ENCODE measurements at places on chromosomes 1 and 21. TPM values are rescaled to one million over a fixed set of nuclear protein-coding genes. Genes with fewer than 3 reads are reported as not detected.

Gene AQP10
- not detected for total RNA-seq

Gene FCGR2B
- total RNA-seq, result not detected

DNA sequence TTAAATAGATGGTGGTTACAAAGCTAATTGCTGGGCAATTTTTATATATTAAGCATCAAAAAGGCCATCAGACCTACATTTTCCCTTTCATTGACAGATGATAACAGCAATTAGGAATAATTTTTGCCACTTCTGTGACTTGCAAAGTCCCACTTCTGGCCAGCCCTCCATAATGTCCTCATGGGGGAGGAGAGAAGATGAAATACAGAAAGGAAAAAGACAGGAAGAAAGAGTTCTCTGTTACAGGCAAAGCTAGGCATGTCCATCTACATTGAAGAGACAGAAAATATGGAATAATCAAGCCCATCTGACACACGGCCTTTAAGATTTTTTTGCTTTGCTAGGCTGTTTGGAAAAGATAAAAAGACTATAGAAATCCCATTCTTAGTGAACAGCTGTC, 108.0 kb downstream of the ENAH start:
- H3K27me3 ChIP-seq, result no peaks in the 10 kb centered on the region
- peaks cover 49% of the 10 kb centered on the region for H3K4me1 ChIP-seq
- DNase-seq, result no peak
- H3K27ac ChIP-seq, result peak overlapping the region; percentile 55
- H3K36me3 ChIP-seq, result peaks cover 7% of the 10 kb centered on the region
- no peak overlapping the region for H3K4me3 ChIP-seq

DNA sequence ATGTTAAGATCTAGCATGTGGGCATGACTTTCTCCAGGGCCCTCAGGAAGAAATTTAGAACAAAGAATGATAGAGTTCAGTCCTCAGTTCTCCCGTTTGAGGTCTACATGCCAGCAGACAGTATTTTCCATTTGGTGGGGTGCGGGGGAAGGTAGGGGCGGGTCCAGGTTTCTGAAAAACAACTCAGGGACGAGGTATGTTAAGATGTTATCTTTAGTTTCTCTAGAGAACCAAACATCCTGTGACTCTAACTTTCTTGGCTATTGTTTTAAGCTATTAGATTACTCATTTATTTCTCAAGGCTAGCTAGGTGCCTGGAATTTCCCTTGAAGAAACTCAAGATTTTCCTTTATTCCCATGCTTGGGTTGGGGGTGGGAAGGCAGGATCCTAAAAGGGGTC, 42.3 kb upstream of the SYT14 start:
- no peak overlapping the region for H3K27ac ChIP-seq
- H3K4me3 ChIP-seq, result no peak overlapping the region
- no peak for DNase-seq
- H3K27me3 ChIP-seq, result no peaks in the 10 kb centered on the region
- H3K4me1 ChIP-seq, result peaks cover 9% of the 10 kb centered on the region

DNA sequence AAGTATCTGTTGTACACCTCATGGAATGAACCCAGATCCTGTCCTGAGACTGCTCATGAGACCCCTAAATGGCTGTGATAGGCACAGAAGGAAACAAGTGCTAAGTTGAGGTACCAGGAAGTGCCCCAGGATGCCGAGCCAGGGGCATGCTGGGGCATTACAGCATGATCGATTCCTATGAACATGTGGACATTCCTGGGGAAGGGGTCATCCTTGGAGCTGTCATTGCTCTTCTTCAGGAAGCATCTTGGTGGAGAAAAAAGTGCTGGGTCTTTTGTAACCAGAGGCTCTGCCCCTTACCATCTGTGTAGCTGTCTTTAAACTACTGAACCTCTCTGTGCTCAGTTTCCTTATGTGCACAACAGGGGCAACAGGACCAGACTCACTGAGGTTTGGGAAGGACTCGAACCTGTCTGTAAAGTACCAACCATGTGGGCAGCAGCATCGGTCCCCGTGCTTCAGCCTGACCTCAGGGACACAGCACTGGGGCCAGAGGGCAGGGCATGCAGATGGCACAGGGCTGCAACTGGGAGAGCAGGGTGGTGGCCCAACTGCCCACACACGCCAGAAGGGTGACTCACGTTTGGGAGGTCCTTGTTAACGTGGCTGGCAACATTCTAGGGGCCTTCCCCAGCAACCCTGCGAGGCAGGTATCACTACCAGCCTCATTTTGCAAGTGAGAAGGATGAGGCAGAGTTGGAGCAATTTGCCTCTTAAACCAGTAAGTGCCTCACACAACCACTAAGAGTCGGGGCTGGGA, 142.3 kb upstream of the EDN2 start:
- H3K27me3 ChIP-seq, result no peaks in the 10 kb centered on the region
- peaks cover 55% of the 10 kb centered on the region for H3K4me1 ChIP-seq
- peak; percentile 68 for DNase-seq
- H3K27ac ChIP-seq, result no peak overlapping the region

DNA sequence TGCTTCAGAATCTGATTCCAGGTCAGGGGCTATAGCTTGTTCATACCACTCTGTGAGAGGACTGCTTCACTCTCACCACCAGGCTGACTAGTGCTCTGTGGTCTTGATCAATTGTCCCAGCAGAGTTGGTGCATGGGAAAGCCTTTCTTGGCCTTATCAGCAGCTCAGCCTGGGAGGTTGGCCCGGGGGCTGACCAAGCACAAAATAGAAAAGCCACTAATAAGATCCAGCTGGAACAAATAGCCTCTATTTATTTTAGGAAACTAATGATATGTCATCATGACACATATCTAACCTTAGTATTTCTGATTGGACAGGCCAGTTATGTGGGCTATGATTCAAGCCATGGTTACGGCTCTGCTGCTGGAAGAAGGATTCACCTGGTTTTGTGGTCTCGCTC, 134.2 kb downstream of the GDAP2 start:
- DNase-seq, result no peak
- H3K4me1 ChIP-seq, result peaks cover 10% of the 10 kb centered on the region
- H3K27me3 ChIP-seq, result no peaks in the 10 kb centered on the region
- H3K27ac ChIP-seq, result no peak overlapping the region

GRCh38 chr1:24438423-24438901, 22.9 kb downstream of the NIPAL3 start:
- no peak for DNase-seq
- no peaks in the 10 kb centered on the region for H3K27me3 ChIP-seq
- H3K4me1 ChIP-seq, result peaks cover 20% of the 10 kb centered on the region
- peak overlapping the region; percentile 44 for H3K4me3 ChIP-seq
- peaks cover 10% of the 10 kb centered on the region for H3K36me3 ChIP-seq

GRCh38 chr1:1175221-1176062, 1.8 kb downstream of the TTLL10 start:
- H3K27me3 ChIP-seq, result peaks cover 15% of the 10 kb centered on the region
- DNase-seq, result no peak
- H3K4me1 ChIP-seq, result no peaks in the 10 kb centered on the region
- H3K27ac ChIP-seq, result no peak overlapping the region
- H3K4me3 ChIP-seq, result no peak overlapping the region
- no peaks in the 10 kb centered on the region for H3K36me3 ChIP-seq

DNA sequence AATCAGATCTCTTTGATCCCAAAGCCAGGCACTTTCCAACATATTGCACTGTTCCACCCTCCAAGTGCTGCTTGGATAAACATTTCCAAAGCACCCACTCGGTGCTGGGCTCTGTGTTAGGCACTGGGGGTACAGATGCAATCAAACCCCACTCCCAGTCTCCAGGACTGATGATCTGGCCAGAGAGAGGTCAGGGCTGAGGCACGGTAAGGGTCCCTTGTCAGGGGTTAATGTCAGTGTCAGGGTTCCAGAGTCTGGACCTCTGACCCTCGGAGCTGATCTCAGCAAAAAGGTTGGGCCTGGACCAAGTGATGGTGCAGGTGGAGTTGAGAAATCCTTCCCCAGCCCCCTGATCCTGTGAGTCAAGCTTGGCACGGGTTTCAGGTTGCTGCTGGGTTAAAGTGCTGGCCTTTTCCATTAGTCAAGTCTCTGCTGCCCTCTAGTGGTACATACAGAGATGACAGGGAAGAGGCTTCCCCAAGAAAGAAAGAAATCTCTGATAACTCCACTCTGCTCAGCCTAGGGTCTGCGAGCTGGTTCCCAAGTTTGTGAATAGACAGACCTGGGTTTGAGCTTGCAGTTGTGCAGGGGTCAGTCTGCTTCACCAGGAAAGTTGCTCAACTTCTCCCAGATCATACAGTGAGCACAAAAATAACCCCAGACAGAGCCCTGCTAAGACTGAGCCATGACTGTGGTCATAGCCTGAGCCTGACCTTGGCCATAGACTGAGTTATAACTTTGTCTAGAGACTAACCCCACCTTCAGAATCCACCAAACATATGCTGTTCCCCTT, 74.6 kb downstream of the DMRTA2 start:
- H3K4me1 ChIP-seq, result no peaks in the 10 kb centered on the region
- DNase-seq, result no peak
- H3K27me3 ChIP-seq, result peaks cover 10% of the 10 kb centered on the region
- H3K36me3 ChIP-seq, result no peaks in the 10 kb centered on the region
- H3K27ac ChIP-seq, result no peak overlapping the region

Measured in osteocyte (in vitro differentiated cells).